Cerebellar cortex (tissue), 1 donor: ENCODE measurements at places on chromosomes 7 and 10.
A peak's percentile ranks its signal among the peaks of the same experiment; 100 is the strongest.

DNA sequence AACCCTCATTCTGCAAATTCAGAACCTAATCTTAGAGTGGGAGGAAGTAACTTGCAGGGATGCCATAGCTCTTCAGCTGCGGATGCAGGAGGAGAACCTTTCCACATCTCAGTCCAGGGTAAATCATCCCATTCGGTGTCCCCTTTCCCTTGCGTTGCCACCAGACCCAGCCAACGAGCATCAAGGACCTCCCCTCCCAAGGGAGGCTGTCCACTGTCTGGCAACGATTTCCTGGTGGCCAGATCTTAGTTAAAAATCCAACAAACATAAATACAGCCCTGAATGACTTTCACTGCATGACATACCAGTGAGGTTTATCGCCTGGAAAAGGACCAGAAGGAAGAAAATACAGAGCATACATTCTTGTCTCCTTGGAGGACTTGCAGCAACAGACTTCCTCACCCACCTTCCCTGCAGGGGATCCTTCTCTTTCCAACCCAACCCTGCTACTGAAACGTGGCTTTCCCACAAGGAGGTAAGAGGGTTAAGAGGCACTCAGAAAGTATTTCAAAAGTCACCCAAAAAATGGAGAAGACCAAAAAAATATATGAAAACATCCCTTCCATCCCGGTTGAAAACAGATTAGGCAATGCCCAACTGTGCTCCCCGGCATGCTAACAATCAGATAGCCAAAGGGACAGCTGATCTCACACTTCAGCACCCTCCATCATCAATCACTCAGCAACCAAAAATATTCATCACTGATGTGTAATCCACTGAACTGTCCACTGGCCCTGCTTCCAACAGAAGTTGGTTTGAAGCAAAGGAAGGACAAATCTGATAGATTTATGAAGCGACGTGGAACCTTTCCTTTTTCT is 206.6 kb downstream of the TNS3 start:
- DNase-seq: no peak

- no peak for DNase-seq
Observed at GRCh38 chr7:145928937-145929336, 187.7 kb upstream of the CNTNAP2 start.

DNA sequence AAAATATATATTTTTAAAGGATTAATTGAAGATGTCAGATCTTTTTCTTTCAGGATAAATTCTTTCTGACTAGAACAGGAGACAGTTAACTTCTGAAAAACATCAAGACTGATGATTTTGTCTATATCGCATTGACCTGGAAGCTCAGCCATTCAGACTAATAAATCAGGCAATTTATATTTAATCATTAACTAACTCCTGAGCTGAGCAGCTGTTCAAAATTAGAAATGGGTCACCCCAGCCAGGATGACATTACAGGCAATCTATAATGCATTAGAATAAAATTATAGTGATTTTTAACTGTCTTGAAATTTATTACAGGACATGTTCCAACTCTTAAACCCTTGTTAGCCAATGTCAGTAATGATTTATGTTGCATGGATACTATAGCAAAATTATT is 139.9 kb downstream of the CDCA7L start:
- no peak for DNase-seq

- DNase-seq: no peak
Observed at GRCh38 chr7:116621649-116622048, 50.3 kb upstream of the MET start.

DNA sequence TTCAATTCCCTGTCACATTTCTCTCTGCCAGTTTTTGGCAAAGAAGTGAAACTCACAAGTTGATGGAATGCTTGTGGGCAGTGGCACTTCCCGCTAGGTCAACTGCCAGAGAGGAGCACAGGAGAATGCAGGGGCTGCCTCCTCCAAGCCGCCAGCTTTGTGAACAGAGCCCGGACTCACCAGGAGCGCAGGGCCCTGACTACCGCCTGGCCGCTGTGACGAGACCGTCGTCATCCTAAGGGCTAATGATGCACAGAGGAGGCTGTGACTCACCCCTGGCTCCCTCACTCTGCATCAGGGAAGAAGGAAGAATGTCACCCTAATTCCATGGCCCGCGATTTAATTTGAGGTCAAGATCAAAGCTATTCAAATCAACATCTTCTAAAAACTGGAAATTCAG is 123.9 kb downstream of the TAX1BP1 start:
- DNase-seq: no peak

DNA sequence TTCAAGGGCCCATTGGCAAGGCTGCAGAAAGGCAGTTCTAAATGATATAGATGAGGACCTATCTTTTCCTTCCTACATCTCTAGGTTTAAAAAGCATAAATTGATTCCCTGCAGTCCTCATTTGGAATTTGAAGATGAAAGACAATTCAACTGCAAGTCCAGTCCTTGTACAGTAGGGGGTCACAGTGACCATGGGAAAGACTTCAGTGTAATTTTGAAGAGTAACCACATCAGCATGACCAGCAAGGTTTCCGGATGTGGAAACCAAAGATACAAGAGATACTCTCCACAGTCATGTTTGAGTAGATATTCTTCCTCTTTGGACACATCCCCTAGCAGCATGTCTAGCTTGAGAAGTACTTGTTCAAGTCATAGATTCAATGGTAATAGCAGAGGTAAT is 539.3 kb upstream of the TEX47 start:
- no peak for DNase-seq

DNA sequence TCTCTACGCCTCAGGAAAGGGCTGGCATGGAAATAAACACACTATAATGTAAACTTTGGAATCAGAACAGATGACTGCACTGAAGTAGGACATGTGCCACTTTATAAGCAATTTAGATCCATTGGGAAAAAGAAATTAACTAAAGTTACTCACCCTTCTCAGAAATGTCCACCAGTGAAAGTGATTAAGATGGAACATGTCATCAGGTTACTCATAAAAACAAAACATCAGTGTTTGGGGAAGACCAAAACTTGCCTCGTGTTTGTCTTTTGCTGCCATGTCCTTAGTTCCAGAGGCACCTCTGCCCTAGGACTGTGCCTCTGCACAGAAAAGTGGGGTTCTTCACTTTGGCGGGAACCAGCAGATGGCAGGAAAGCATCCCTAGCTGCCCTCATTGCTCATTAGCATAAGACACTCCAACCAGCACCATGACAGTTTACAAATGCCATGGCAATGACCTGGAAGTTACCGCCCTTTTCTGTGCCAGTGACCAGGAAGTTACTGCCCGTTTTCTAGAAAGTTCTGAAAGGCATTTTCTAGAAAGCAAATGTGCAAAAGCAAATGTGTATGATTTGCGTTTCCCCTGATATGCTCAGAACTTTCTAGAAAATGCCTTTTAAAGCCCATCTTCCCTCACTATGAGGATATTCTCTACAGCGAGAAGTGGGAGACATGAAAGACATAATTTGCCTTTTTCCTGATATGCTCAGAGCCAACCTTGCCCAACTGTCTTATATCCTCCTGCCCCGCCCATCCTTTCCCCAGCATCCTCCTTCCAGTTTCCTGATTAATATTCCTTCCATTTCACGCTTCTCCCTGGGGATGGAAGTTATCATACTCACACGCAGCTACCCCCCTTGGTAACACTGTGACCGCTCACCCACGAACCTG is 258.2 kb downstream of the USP6NL start:
- no peak for DNase-seq

DNA sequence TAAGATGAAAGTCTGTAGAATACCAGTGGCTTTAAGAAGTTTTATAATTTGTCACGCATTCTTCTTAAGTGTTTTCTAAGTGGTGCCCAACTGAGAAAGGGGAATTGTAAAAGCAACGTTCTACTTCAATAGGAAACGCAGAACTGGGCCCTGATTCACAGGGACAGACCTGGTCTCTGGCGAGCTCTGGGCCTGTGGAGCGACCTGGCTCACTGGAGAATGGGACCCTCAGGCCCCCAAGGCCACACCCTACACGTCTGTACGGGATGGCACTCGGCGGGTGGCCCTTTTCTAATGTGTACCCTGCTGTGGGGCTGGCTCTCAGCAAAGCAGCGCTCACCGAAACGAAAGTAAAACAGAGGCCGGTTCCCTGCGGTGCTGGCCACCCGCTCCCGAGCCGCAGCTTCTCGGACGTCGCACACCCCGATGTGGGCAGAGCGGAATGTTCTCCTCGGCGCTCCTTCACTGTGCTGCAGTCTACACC is 205.0 kb downstream of the DIP2C start:
- peak; percentile 46 for DNase-seq

DNA sequence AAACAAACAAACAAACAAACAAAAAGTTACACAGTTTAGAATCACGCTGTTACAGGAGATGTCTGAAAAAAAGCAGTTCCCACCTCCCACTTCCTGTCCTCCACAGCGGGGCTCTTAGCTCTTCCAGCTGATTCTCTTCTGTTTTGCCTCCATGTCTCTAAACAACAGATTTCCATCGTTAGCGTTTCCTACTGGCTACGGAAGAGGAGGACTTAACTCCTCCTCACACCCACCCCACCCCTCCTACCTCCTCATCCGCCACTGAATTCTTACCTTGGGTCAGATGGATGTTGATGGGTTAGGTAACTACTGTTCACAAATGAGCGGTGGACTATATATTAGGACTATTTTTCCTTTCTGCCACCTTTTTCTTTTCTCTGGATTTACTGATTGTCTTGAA is 36.8 kb upstream of the NUB1 start:
- no peak for DNase-seq

DNA sequence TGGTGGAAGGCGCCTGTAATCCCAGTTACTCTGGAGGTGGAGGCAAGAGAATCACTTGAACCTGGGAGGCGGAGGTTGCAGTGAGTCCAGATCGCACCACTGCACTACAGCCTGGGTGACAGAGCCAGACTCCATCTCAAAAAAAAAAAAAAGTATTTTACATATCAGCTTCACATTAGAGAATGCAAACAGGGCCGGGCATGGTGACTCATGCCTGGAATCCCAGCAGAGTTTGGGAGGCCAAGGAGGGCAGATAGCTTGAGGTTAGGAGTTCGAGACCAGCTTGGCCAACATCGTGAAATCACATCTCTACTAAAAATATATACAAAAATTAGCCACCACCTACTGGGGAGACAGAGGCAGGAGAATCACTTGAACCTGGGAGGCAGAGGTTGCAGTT is 31.6 kb downstream of the USP54 start:
- DNase-seq: no peak

- DNase-seq: no peak
Observed at GRCh38 chr7:1946025-1946772, 276.1 kb downstream of the ELFN1 start.

GRCh38 chr7:21071561-21072501 is 285.1 kb upstream of the SP8 start:
- no peak for DNase-seq

- peak; percentile 84 for DNase-seq
Observed at GRCh38 chr10:59362144-59362958, at the start of gene FAM13C. TSS of gene FAM13C (minus strand) at chr10:59362549. CDS start at chr10:59362460, 89 bp downstream.

- DNase-seq: no peak
Observed at GRCh38 chr10:122293156-122293960, 22.3 kb downstream of the BTBD16 start.

DNA sequence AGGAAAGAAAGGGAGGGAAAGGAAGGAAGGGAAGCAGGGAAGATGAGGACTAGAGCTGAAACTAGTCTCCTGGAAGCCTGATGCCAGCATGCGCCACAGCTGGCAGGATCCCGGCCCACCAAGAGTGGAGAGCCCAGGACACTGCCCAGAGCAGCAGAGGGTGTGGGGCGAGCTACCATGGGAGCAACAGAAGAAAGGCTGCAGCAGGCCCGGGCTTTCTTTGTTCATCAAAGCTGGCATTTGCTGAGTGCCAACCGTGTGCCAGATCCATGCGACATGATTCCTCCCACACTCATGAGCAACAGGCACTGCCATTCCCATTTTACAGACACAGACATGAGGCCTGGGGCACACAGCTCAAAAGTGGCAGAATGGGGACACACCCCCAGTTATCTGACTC is 68.9 kb downstream of the FAM53B start:
- DNase-seq: no peak

GRCh38 chr10:42960491-42960990 is 116.3 kb upstream of the RET start:
- DNase-seq: no peak

GRCh38 chr7:94642838-94643653 is 12.9 kb downstream of the SGCE start:
- DNase-seq: no peak

DNA sequence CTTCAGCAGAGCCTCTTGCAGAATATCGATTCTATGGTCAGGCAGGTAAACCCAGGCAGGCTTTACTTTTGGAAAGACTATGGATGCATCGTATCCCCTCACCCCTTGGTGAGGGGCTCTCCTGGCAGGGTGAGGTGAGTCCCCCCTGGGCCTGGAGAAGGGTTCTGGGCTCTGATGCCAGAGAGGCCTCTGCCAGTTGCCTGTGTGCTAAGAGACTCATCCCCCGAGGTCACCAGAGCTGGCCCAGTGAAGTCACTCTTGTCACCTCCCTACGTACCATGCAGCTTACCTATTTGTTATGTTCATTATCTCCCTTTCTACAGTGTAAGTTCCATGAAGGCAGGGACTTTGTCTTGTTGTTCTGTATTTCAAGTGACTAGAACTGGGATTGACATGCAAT is 51.3 kb downstream of the TSPAN15 start:
- no peak for DNase-seq

DNA sequence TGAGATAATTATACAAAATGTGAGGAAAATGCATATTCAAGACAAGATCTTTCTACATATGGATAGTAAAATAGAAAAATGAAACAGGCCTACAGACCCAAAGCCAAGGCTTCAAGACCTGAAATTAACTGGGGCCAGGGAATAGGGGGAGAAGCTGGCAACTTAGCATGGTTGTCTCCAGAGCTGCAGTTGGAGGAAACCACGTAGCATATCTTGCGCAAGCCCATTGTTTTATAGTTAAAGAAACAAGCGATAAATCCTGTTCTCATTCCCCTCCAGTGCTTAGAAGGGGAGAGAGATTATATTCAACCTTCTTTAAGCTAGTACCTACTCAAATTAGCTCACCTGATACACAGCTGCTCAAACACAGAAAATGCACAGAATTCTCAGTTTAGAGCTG is 197.1 kb downstream of the SORCS1 start:
- no peak for DNase-seq

- DNase-seq: no peak
Observed at GRCh38 chr10:95214793-95215192, 20.8 kb downstream of the ACSM6 start.

GRCh38 chr10:78328592-78329404 is 295.1 kb downstream of the RPS24 start:
- no peak for DNase-seq

DNA sequence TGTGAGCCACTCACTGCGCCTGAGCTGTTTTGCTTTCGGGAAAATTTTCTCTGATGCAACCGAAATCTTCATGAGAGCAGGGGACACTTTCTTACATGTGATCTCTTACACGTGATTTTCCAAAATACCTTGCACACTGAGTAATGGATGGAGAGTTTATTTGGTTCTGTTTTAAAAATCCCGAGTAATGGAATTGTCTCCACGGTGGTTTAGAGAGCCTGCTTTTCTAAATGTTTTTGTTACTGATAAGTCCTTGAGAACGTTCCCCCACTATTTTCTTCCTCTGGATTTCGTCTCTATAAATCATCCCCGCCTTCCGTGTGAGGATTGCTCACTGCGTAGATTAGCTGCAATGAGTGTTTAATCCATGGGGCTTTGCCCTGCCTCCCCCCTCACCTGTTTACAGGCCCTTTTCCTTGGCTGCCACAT is 25.7 kb downstream of the CAMK1D start:
- no peak for DNase-seq

GRCh38 chr7:71826141-71826540 is 586.0 kb downstream of the CALN1 start:
- no peak for DNase-seq
